ENCODE measurements at places on chromosomes 12 and 14.

- no peak for DNase-seq
Measured at GRCh38 chr14:38080696-38081095, 127.0 kb upstream of the SSTR1 start.

DNA sequence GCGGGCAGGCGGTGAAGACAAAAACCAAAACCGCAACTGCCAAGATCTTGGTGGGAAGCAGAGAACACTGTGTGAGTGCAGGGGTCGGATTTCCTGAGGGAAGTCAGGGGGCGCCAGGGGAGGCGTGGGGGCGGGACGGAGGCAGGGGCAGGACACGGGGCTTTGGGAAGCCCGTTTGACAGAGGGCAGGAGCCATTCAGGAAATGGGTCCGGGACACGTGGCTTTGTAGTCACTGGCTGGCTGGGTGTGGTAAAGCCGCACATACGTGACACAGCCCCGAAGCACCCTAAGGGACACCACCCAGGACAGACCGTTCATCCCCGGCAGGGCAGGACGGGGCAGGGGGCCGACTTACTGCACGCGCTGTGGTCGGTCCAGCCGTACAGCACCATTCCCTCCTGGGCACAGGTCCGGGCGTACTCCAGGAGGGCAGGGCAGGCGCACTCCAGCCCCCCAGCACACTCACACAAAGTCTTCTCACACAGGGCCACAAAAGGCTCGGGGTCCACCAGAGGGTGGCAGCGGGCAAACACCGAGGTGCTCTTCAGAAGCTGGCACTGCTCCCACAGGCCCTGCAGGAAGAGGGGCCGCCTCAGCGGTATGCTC, 49.4 kb downstream of the VWF start:
- DNase-seq: no peak

DNA sequence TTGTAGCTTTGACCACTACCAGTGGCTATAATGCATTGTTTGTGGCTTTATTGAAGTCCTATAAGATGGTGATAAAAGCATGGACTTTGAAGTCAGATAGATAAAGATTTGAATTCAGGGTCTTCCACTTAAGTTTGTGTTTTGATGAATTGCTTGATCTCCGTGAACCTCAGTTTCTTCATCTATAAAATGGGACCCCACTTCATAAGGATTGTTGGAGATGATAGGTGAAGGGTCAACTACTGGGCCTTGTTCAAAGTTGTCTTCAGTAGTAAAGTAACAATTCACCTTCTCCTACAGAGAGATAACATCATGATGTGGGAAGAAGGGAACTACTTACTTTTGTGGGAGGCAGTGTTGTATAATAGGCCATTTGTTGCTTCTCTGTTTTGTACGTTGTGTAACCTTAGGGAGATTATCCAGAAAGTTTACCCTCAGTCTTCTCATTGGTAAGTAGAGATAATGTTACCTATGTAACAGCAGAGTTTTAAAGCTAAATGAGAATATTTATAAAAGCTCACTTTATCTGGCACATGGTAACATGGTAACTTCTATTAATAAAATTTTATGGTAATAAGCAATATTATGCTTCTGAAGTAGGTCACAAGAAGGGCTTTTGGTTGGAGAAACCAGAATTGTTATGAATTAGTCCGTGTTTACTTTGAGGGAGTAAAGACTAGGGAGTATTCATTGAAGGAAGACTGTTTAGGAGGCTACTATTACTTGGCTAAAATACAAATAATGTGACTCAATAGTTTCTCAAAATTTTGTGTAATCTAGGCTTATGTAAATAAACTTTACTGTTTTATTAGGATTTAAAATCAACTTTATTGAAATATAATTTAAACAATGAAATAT, 15.1 kb downstream of the ADIPOR2 start:
- no peak for DNase-seq

DNA sequence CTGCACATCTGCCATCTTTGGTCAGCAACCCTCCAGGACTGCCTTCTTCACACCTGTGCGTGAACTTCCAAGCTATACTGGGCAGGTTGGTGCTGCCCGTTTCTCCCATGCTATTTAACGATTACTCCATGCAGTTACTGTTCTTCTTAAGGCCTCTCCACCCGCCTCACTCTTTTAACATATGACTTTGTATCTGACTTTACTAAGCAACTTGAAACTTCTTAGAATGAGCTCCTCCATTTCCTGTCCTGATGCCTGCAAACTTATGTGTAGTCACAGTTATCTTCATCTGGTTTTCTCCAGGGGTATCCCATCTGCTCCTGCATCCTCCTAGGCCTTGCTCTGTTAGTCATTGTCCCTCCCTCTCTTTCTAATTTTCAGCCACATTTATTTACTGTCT, 35.7 kb downstream of the PRKCH start:
- DNase-seq: no peak

GRCh38 chr12:122880668-122881067, 15.3 kb downstream of the VPS37B start:
- no peak for DNase-seq

DNA sequence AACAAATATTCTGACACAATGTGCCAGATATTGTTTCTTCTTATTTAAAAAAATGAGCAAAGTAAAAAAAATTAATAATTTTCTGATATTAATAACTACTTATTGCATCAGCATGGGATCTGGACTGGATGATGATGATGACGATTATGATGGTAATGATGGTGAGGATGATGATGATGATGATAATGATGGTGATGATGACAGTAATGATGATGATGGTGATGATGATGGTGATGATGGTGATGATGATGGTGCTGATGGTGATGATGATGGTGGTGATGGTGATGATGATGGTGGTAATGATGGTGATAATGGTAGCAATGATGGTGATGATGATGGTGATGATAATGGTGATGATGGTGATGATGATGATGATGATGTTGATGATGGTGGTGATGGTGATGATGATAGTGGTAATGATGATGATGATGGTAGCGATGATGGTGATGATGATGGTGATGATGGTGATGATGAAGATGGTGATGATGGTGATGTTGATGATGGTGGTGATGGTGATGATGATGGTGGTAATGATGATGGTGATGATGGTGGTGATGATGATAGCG, 94.0 kb downstream of the SRRM4 start:
- no peak for DNase-seq

DNA sequence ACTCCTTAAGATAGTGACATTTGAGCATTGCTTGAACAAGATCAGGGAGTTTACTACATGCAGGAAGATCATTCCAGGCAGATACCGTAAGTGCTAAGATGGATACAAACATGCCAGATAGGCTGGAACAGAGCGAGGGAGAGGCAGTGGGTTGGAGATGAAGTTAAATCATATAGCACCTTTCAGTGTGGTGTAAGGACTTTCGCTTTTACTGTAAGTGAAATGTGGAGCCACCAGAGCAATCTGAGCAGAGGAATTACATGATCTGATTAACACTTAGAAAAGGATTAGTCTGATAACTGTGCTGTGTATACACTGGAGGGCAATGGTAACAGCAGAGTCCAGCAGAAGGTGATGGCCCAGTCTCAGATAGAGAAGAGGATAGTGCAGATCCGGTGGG, 163.0 kb upstream of the SSTR1 start:
- no peak for DNase-seq

- no peak for DNase-seq
Measured at GRCh38 chr12:121576851-121577391, 3.9 kb downstream of the KDM2B start.

GRCh38 chr12:7069386-7069785, 8.9 kb downstream of the C1S start:
- DNase-seq: no peak

DNA sequence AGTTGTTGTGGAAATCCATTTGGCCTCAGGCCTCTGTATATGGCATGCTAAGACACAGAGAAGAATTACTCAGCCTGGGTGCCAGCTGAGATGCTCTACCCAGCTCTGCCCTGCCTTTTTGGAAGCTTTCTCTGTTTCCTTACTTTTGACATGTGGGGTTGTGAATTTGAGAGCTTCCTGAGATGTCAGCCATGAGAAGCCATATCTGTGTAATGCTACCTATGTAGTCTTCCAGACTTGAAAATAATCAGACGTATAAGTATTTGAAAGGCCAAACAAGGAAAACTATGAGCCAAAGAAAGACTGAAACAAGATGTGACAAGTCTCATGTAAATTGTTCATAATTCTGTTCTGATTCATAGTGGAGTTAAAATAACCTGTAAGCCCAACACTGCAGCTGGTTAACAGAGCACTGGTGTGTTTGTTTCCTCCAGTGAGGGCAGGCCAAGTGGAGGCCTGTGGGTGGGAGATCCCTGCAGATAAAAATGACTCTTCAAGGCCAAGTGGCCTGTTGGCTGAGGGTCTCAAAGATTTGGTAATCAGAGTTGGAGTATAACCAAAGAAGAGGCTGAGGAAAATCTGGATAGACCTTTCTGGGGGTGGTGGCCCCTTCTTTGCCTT, 94.0 kb downstream of the TMX1 start:
- DNase-seq: no peak

- no peak for DNase-seq
Measured at GRCh38 chr14:68448252-68448902, 344.5 kb downstream of the ZFP36L1 start.

GRCh38 chr14:87323191-87323590, 669.8 kb downstream of the GALC start:
- no peak for DNase-seq

DNA sequence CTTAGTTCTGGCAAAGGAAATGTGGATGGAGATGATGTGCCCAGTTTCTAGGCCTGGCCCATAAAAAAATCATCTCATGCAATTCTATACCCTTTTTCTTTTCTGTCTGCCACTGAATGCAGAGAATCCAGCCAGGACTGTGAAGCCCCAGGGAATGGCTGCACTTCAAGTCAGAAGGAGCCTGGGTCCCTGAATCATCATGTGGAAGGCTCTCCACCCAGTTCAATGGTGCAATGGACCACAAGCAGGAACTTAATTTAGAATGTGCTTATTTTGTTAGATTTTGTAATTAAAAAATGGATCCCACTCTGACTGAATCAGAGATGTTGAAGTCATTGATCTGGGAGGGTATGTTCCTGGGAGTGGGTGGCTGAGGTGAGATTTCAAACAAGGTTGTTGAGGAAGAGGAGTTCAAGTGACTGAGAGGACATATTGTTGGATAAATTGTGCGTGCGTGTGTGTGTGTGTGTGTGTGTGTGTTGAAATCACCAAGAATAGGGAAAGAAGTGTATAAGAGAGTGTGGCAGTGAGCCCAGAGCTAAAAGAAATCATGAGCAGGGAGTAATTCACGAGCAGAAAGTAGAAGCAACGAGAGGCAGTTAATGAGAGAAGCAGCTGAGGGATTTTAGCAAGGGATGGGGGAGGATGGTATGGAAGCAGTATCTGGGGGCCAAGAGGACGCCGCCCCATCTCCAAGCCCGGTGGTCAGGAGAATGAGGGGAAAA, 125.4 kb downstream of the TMX1 start:
- DNase-seq: no peak

DNA sequence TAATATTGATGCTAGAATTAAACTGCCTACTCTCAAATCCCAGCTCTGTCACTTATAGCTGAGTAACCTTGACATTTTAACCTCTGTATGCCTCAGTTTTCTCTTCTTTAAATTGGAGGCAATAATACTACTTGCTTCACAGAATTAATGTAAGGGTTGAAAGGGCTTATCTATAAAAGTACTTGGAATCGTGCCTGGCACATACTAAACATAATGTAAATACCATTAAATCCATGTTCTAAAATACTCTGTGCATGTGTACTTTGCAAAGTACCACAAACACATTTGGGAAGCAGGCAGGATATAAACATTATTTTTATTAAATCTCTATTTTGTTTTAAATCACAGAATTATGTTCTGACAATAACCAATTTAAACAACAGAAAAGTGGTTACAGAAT, 41.9 kb downstream of the DYRK4 start:
- no peak for DNase-seq

DNA sequence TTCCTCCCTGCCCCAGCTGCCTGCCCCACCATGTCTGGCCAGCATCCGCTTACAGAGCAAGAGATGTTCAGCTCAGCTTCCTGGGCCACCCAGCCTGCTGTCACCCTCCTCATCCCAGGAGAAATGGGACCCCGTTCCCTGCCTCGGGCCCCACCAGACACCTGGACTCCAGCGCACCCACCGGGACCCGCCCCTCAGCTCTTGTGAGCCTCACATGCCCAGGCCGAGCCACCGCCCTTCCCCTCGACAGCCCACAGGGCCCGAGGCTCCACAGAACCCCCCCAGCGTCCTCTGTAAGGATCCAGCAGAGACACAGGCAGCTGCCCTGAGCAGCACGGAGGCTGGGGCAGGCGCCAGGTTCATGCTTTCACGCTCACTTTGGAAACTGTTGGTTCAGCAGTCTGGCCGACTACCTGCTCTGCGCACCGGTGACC, 18.4 kb upstream of the C14orf180 start:
- no peak for DNase-seq

- no peak for DNase-seq
Measured at GRCh38 chr14:38253676-38254075, 2.2 kb downstream of the CLEC14A start.

GRCh38 chr12:117155278-117156060, 34.8 kb downstream of the FBXO21 start:
- peak; percentile 22 for DNase-seq

DNA sequence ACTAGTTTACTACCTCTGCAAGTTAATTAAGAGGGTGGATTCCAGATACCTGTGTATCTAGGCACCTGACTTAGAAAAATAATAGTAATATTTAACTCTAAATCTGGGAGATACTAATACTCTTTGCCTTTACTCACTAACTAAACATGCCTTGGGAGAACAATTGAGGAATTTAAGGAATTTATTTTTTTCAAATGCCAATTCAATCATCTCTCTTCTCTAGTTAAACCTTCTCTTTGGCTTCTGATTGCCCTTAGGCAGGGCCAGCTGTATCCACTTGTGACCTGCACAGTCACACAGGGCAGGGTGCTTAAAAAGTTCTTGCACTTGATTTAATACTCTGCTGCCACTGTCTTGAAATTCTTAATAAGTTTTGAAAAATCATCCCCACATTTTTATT, 142.4 kb downstream of the PLCZ1 start:
- DNase-seq: no peak

DNA sequence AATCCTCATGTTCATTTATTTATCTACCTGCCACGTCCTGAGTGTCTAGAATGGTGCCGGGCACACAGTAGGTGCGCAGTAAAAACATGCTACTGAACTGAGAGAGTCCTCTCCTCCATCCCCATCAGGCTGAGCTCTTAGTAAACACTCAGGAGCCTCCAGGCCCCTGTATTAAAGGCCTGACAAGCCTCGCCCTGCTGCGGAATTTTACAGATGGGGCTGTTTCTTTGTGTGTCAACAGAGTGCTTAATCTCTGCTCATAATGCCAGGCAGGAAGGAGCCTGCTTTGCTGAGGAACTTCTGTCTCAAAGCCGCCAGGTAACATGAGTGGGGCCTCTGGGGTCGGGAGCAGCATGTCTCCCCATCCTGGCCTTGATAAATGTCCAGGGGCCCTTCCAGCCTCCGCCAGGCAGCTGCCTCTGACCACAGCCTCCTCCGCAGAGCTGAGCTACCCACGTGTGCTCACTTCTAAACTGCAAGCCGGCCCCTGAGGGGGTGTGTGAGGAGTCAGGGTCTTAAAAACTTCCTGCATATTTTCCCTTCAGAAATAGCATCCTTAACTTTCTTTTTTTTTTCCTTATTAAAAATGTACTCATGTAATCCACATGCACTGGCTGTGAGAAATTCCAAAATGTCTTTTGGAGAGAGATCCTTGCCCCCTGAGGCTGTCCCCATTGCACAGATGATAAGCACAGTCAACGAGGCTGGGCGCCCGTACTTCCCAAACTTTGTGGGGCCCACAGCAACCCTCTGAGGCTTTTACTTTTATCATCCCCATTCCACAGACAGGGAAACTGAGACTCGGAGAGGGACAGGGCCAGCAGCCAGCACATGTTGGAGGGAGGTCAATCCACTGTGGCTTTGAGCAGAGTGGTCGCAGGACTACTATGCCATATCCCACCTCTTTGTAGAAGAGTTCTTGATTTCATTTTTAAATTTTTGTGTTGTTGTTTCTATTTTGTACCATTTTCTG, 116.0 kb upstream of the NCOR2 start:
- DNase-seq: no peak

- DNase-seq: no peak
Measured at GRCh38 chr14:106455026-106455425, 928.6 kb downstream of the TMEM121 start.
